ENCODE measurements at places on chromosomes 2 and 18. TPM values are rescaled to one million over a fixed set of nuclear protein-coding genes. Genes with fewer than 3 reads are reported as not detected.

PXDN gene
- not detected for polyA plus RNA-seq

CAD gene
- 12.2 TPM for polyA plus RNA-seq

KLHL30 gene
- polyA plus RNA-seq = not detected

RAB27B gene
- not detected for polyA plus RNA-seq

FBXO48 gene
- polyA plus RNA-seq = 0.63 TPM

TGFA gene
- polyA plus RNA-seq = 0.45 TPM

SLC8A1 gene
- not detected for polyA plus RNA-seq

CD226 gene
- 26.1 TPM for polyA plus RNA-seq

IL1B gene
- polyA plus RNA-seq = not detected

RTP5 gene
- polyA plus RNA-seq = not detected

PRKAG3 gene
- polyA plus RNA-seq = not detected

NYAP2 gene
- polyA plus RNA-seq = not detected

YIPF4 gene
- 19.8 TPM for polyA plus RNA-seq

ARMC9 gene
- not detected for polyA plus RNA-seq

CEP192 gene
- polyA plus RNA-seq = 6.3 TPM

ERICH2 gene
- not detected for polyA plus RNA-seq

PCARE gene
- not detected for polyA plus RNA-seq

MAP2 gene
- not detected for polyA plus RNA-seq

LIMS3 gene
- 5.4 TPM for polyA plus RNA-seq

GPC1 gene
- 0.39 TPM for polyA plus RNA-seq

LOXHD1 gene
- polyA plus RNA-seq = not detected

FAM110C gene
- 1.8 TPM for polyA plus RNA-seq

MTCL1 gene
- polyA plus RNA-seq = not detected

SLC11A1 gene
- 1.4 TPM for polyA plus RNA-seq

TM4SF20 gene
- polyA plus RNA-seq = not detected

RAPH1 gene
- polyA plus RNA-seq = 0.53 TPM

CACNB4 gene
- polyA plus RNA-seq = not detected

SPIRE1 gene
- polyA plus RNA-seq = 0.13 TPM

BCS1L gene
- polyA plus RNA-seq = 15.0 TPM

EVA1A gene
- not detected for polyA plus RNA-seq

LPIN1 gene
- 20.3 TPM for polyA plus RNA-seq

ZSWIM2 gene
- not detected for polyA plus RNA-seq

RGPD6 gene
- 2.0 TPM for polyA plus RNA-seq

PTPRM gene
- polyA plus RNA-seq = 4.6 TPM

GCG gene
- not detected for polyA plus RNA-seq

TPO gene
- polyA plus RNA-seq = 0.30 TPM

OTOF gene
- 0.51 TPM for polyA plus RNA-seq

PRSS56 gene
- not detected for polyA plus RNA-seq

SAP130 gene
- polyA plus RNA-seq = 5.1 TPM

LDLRAD4 gene
- 49.8 TPM for polyA plus RNA-seq

FMNL2 gene
- polyA plus RNA-seq = 0.21 TPM

RGPD4 gene
- not detected for polyA plus RNA-seq

CCDC148 gene
- not detected for polyA plus RNA-seq

PLEK gene
- polyA plus RNA-seq = 5.8 TPM

LTBP1 gene
- polyA plus RNA-seq = not detected

FAM161A gene
- 0.74 TPM for polyA plus RNA-seq

KATNAL2 gene
- 0.51 TPM for polyA plus RNA-seq

REG3G gene
- polyA plus RNA-seq = not detected

SKOR2 gene
- not detected for polyA plus RNA-seq

MROH2A gene
- polyA plus RNA-seq = not detected

OTX1 gene
- polyA plus RNA-seq = not detected

KIAA1328 gene
- polyA plus RNA-seq = 7.9 TPM

STAT4 gene
- 22.7 TPM for polyA plus RNA-seq

ACTR1B gene
- 21.9 TPM for polyA plus RNA-seq

SLC19A3 gene
- polyA plus RNA-seq = not detected

ZNF521 gene
- not detected for polyA plus RNA-seq

KCNIP3 gene
- polyA plus RNA-seq = not detected

TRIM43 gene
- polyA plus RNA-seq = not detected

RNF149 gene
- 92.8 TPM for polyA plus RNA-seq
